ENCODE measurements at places on chromosomes 2 and 18.

DNA sequence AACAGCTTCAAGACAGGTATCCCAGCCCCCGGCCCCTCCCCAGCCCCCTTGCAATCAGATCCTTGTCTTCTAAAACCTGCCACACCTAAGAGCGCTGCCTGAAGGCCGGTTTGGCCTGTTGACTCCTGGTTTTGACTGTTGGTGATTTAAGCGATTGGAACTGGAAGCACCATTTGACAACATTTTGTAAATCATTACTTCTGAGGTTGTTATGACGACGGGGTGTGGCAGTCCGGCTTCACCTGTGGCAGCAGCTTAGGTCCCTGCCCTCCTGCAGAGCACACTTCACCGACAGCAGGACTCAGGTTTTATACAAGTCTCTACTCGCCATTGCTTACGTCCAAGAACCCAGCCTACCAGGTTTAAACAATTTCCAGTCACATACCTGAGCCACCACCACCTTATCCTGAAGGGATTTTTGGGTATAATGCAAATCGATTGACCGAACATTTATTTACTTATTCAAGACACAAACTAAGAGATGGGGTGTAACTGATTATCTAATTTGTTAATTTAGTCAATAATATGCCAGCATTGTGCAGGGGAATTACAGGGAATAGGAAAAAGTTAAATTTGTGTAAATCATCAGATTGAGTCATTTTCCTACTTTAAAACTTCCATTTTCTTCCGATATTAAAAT lies 707 bp upstream of the DGUOK start:
- no peak for DNase-seq

GRCh38 chr2:64120928-64121327 lies 23.3 kb downstream of the PELI1 start:
- DNase-seq, result no peak

DNA sequence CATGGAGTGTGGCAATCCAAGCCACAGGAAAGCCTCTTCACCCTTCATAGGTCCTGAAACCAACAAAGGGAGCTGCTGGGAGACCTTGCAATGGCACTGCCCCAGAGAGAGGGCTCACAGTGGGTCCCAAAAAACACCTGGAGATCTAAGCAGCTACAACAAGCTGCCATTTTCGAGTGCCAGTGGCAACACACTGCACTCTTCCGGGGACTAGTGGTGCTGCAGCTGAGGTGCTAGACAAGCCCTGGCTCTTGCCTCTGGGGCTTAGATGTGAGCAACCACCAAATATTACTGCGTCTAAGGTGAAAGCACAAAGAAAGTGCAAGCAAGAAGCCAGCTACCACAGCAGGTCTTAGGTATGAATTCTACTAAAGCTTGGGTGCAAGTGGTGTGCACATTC lies 192.9 kb downstream of the NOL4 start:
- no peak for DNase-seq

DNA sequence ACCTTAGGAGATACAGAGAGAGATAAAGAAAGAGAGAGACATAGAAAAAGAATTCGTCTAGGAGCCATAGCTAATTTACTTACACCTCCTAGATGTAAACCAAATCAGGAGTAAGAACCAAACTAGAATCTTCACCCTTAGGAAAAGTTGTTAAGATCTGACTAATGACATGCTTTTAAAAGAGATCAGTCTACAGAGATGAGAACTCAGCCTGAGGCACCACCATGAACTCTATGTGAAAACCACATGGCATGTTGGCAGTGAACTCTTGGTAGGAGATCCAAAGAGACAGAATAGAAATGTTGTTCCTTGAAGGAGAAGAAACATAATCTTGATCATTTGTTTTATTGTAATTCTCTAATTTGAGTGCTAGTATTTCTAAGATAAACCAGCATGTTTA lies 585.4 kb upstream of the ID2 start:
- DNase-seq, result no peak

- DNase-seq, result no peak
Measured at GRCh38 chr2:97708048-97708380, 5.4 kb upstream of the ZAP70 start.

DNA sequence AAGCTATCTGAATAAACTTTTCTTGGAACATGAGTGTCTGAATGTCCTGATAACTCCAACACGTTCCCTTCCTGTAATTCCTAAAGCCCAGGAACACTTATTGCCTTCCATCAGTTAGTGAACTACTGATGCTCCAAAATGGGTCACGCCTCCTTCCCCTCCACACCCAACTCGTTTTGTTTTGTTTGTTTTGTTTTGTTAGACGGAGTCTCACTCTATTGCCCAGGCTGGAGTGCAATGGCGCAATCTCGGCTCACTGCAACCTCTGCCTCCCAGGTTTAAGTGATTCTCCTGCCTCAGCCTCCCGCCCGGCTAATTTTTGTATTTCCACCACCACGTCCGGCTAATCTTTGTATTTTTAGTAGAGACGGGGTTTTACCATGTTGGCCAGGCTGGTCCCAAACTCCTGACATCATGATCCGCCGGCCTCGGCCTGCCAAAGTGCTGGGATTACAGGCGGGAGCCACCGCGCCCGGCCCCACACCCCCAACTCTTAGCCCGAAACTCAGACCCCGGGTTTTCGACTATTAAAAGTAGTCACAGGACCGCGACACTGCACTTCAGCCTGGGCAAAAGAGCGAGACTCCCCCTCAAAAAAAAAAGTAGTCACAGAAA lies 774 bp downstream of the IER3IP1 start:
- DNase-seq, result no peak

DNA sequence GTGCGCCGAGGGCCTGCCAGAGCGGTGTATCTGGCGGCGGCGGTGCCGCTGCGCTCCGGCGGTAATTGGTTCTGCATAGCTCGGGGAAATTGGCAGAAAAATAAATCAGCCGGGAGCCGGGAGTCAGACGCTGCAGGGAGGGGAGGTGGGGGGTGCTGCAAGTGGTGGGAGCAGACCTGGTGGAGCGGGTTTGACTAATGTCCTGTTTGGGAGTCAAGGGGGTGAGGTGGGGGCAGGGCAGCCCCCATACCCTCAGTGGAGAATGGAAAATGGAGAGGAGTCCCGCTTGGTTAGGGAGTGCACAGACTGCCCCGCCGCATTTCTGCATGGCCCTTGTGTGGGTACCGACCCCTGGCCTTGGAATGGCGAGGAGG lies 107.3 kb downstream of the DYSF start:
- no peak for DNase-seq
